ENCODE measurements at places on chromosomes 12 and 14.

DNA sequence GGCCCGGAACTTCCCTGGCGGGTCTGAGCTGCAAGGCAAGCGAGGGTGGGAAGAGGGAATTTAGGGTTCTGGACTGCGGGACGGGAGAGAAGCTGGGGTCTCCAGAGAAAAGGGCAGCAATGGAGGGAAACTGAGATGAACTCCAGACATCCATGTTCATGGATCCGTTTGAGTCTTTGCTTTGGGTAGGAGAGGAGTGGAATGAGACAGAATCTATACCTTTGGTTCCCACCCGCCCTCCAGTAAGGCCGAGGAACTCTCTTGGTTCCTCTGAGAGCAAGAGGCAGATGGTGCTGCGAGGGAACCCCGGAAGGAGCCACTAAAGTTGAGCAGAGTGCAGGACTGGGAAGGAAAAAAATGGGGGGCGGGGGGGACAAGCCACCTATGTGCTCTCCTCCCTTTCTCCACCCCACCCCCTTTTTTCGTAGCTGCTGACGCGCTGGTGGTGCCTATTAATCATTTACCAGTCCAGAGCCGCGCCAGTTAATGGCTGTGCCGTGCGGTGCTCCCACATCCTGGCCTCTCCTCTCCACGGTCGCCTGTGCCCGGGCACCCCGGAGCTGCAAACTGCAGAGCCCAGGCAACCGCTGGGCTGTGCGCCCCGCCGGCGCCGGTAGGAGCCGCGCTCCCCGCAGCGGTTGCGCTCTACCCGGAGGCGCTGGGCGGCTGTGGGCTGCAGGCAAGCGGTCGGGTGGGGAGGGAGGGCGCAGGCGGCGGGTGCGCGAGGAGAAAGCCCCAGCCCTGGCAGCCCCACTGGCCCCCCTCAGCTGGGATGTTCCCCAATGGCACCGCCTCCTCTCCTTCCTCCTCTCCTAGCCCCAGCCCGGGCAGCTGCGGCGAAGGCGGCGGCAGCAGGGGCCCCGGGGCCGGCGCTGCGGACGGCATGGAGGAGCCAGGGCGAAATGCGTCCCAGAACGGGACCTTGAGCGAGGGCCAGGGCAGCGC, 1.2 kb downstream of the SSTR1 start:
- DNase-seq = no peak

DNA sequence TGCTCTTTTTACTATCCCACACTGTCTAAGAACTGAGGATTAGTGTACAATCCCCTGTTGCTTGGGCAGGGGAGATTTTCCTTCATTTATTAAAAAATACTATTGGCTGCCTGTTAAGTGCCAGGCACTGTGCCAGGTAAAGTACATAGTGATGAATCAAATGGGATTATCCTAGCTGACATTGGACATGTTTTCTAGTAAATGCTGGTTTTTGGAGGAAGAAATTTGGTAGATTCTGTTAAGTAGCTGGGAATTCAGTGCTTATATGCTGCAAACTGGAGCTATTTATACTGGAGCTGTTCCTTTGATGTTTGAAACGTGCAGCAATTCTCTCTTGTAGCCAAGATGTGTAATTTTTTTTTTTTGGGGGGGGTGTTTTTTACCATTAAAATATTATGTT, 299.6 kb downstream of the EMP1 start:
- DNase-seq = no peak

GRCh38 chr12:111440631-111441030, 34.9 kb downstream of the SH2B3 start:
- no peak for DNase-seq

DNA sequence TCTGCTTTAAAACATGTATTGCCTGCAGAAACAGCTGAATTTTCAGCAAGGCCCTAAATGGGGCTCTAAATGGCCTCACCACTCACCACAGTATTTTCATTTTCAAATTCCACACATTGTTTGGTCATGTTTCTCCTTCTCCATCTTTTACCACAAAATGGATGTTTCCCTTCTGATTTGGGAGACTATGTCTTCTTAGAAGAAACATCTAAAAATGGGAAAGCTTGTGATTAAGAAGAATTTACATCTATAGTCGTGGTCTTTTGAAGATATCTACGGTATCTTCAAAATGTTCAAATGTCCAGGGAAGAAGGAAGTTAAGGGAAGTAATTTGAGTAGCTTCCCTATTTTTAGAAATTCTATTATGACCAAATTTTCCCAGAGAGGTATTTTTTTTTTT, 20.7 kb upstream of the TUBA1C start:
- no peak for DNase-seq

DNA sequence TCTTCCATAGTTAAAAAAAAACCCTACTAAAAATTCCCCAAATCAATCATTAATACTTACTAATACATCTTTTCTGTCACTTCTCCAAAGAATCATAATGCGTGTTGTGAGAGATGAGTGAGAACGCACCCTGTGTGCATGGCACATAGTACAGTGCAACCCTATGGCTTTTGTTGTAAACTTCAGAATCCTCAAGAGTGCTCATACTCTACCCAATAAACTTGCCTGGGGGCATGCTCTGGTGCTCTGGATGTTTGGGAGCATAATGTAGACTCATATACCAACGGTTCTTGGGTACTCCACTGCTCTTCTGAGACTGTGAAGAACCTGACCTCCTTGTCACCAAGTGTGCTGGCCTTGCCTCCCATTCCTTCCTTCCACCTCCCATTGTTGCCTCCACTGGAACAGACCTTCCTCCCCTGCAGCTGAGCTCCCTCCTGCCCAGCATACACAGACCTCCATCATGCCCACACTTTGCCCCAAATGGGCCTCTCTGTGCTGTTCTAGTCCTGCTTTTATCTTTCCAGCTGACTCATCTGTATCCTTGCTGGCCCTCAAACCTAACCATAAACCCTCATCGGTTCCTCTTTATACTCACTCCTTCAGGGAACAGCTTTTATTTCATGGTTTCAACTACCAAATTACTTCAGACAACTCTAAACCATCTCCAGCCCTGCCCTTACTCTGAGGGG, 8.9 kb downstream of the DCP1B start:
- no peak for DNase-seq

DNA sequence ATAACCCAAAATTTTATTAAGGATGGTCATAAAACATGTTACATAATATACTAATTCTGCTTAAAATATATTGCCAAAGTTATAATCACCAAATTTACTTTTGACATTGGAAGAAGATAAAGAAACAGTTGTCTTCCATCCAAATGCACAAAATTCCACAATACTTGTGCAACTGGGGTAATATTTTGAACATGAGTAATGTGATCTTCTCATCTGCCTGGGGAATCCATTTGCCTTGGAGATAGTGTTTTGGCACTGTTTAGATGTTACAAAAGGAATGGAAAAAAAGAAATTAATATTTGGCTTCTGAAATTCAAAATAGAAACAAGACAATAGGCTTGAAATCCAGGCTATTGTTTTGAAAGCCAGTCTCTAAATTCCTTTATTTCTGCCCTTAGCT, 9.1 kb downstream of the GPR19 start:
- no peak for DNase-seq

Data from H1 (cell line).